ENCODE measurements at places on chromosomes 11 and 22. TPM values are rescaled to one million over a fixed set of nuclear protein-coding genes. Genes with fewer than 3 reads are reported as not detected.

Gene TMEM86A
- total RNA-seq, result 2.7 TPM

Gene HINFP
- total RNA-seq, result 19.2 TPM

Gene LINC01488
- total RNA-seq, result not detected

Gene INS
- not detected for total RNA-seq

Gene TEX54
- not detected for total RNA-seq

Gene ANGPTL5
- total RNA-seq, result not detected

Gene UCP3
- total RNA-seq, result 0.28 TPM

Gene MAPK11
- 21.4 TPM for total RNA-seq

Gene NXPE4
- not detected for total RNA-seq

Gene ATM
- total RNA-seq, result 82.9 TPM

Gene ASCL2
- not detected for total RNA-seq

Gene MMP12
- total RNA-seq, result not detected

Gene KRTAP5-8
- not detected for total RNA-seq

Gene PRG3
- total RNA-seq, result not detected

Gene OR51B4
- not detected for total RNA-seq

Gene TRIM34
- total RNA-seq, result 17.0 TPM

Gene CARNS1
- 0.23 TPM for total RNA-seq

Gene HEPN1
- total RNA-seq, result not detected

Gene CARD10
- 61.6 TPM for total RNA-seq

Gene GLYAT
- under 0.01 TPM for total RNA-seq

Gene FOLR1
- 0.68 TPM for total RNA-seq

Gene CREB3L1
- 0.68 TPM for total RNA-seq

Gene DGCR6L
- 62.5 TPM for total RNA-seq

Gene MYRF
- 0.28 TPM for total RNA-seq

Gene C22orf31
- not detected for total RNA-seq

Gene DGAT2
- 2.1 TPM for total RNA-seq

Gene EMSY
- total RNA-seq, result 21.4 TPM

Gene C1QTNF4
- total RNA-seq, result 0.34 TPM

Gene MAPK8IP2
- total RNA-seq, result 0.34 TPM

Gene OR8B3
- not detected for total RNA-seq

Gene OR52I1
- total RNA-seq, result not detected

Gene ASRGL1
- 27.4 TPM for total RNA-seq

Gene FAU
- total RNA-seq, result 180 TPM

Gene CCDC116
- total RNA-seq, result 0.17 TPM

Gene LARGE1
- 7.2 TPM for total RNA-seq

Gene SYNGR1
- 1.0 TPM for total RNA-seq

Gene HDHD5
- 39.2 TPM for total RNA-seq

Gene OR52I2
- total RNA-seq, result not detected

Gene SPDYC
- total RNA-seq, result not detected

Gene RBMXL2
- not detected for total RNA-seq

Gene PLAAT3
- total RNA-seq, result 85.3 TPM

Gene DCDC1
- 0.05 TPM for total RNA-seq

Gene CRYBB3
- total RNA-seq, result not detected

Gene SOX10
- total RNA-seq, result not detected

Gene UPK3A
- total RNA-seq, result not detected

Gene THOC5
- total RNA-seq, result 62.4 TPM
